Central memory CD4-positive, alpha-beta T cell (primary cell): ENCODE measurements at places on chromosomes 7 and 10.

GRCh38 chr7:71517940-71518699, 386.2 kb downstream of the GALNT17 start:
- DNase-seq, result no peak

- DNase-seq, result no peak
Observed at GRCh38 chr7:3453398-3453797, 152.3 kb downstream of the SDK1 start.

GRCh38 chr7:120813546-120814252, 44.2 kb downstream of the TSPAN12 start:
- no peak for DNase-seq

- DNase-seq, result no peak
Observed at GRCh38 chr10:34151481-34151880, 663.6 kb downstream of the PARD3 start.

- DNase-seq, result peak; percentile 28
Observed at GRCh38 chr7:148503900-148504487, 86.6 kb upstream of the C7orf33 start.

DNA sequence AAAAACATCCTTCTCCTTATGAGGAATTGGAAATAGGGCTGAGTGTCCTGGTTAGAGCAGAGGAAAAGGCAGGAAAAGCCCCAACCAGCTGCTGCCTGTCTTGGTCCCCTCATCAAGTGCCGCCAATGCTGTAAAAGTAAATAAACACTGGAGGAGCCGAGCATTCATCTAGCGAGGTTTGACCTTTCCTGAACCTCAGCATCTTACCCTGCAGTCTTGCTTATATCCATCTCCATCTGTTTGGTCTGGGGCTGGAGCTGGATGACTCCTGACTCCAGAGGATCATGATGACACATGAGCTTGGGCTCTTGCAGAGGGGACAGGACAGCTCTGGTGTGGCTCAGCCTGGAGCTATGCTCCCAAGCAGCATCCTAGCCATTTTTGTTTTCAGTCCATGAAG, 501.1 kb downstream of the TNS3 start:
- DNase-seq, result no peak

- no peak for DNase-seq
Observed at GRCh38 chr10:108521827-108522492, 1357.5 kb upstream of the SORCS1 start.

GRCh38 chr7:42461537-42461936, 224.5 kb upstream of the GLI3 start:
- no peak for DNase-seq

- no peak for DNase-seq
Observed at GRCh38 chr7:41139789-41140188, 563.1 kb downstream of the INHBA start.

GRCh38 chr7:262251-262572, 27.8 kb upstream of the FOXL3 start:
- no peak for DNase-seq

- DNase-seq, result peak; percentile 22
Observed at GRCh38 chr7:102434039-102434486, 688 bp downstream of the ORAI2 start.

- no peak for DNase-seq
Observed at GRCh38 chr10:718143-718700, 28.8 kb upstream of the DIP2C start.

DNA sequence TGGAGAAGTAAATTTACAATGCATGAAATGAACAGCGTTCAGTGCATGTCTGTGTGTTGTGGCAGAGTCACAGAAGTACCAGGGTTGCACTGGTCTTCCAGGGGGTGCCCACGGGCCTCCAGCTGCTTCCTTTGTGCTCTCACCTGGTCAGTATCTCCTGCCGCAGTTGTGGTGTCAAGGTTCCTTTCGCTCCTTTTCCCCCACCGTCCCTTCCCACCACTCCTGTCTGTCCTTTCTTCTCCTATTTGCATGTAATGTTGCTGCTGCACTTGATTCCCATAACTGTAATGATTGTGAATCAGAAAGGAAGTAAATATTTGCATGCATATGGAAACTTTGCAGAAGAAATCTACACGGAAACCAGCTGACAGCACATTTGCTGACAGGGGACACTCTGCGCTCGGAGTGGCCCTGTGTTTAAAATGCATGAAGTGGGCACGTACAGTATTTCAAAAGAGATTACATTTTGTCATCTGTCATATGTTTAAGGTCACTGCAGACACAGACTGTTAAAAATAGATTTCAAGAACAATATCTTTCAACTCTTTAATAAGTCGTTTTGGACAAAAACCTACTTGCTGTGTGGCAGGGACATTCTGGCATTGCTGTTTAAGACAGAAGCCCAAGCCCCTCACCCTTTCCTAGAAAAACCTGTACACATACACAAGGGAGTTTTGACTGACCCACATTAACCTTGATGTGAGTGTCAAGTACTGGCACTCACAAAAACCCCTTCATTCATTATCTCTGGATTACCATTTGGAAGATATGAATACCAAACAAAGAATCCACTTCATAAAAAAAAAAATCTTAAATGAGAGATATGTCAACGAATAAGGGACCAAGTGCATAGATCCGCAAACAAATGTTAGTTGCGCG, 336.7 kb upstream of the KLF6 start:
- DNase-seq, result no peak

DNA sequence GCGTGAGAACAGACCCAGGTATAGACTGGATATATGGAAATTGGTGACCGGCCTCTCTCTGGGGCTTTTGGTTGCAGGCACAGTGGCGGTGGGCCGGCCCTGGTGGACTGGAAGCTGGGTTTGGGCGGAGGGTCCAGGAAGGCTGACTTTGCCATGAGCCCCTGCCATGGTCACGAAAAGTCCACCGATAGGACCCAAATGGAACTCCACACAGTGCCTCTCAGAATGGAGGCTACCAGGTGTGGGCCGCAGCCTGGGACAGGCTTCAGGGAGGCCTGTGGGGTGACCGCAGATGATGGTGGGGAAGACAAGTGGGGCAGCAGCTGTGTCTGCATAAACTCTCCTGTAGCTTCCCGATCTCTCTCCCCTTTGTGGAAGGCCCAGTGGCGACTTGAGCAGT, 123.2 kb downstream of the DNAJB6 start:
- DNase-seq, result no peak

- DNase-seq, result no peak
Observed at GRCh38 chr10:3812141-3812540, 27.1 kb upstream of the KLF6 start.

- no peak for DNase-seq
Observed at GRCh38 chr7:40288827-40289226, 154.0 kb downstream of the SUGCT start.

DNA sequence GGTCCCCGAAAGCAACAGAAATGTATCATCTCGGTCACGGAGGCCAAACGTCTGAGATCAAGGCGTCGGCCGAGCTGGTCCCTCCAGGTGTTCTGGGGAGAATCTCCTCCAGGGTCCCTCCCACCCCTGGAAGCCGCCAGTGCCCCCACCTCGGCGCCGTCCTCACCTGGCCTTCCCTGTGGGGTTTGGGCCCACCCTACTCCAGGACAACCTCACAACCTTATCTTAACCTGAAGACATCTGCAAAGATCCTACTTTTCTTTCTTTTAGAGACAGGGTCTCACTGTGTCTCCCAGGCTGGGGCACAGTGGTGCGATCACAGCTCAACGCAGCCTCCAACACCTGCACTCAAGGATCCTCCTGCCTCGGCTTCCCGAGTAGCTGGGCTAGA, 33.4 kb downstream of the ADAP1 start:
- no peak for DNase-seq

- DNase-seq, result no peak
Observed at GRCh38 chr10:124211921-124212320, 118.5 kb upstream of the CHST15 start.

DNA sequence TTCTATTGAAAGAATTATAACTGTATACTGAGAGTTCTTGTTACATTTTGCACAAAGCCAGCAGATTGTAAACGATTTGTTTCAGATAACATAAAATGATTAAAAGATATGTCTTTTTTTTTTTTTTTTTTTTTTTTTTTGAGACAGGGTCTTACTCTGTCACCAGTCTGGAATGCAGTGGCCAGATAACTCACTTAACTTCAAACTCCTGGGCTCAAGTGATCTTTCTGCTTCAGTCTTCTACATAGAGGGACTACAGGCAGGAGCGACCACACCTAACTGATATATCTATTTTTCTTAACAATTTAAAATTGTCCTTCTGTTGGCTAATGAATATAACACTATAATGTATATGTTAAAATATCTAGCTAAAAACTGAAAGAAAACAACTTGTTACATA, 317.3 kb upstream of the CACNA2D1 start:
- DNase-seq, result no peak

DNA sequence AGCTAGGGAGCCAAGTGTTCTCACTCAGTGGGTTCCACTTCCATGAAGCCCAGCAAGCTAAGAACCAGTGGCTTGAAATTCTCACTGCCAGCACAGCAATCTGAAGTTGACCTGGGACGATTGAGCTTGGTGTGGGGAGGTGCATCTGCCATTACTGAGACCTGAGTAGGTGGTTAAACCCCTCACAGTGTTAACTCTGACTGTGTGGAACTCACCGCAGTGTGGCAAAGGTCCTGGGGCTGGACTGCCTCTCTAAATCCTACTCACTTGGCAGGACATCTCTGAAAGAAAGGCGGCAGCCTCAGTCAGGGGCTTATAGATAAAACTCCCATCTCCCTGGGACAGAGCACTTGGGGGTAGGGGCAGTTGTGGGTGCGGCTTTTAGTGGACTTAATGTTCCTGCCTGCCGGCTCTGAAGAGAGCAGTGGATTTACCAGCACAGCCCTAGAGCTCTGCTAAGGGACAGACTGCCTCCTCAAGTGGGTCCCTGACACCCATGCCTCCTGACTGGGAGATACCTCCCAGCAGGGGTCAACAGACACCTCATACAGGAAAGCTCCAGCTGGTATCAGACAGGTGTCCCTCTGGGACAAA, 143.1 kb downstream of the PDE1C start:
- DNase-seq, result no peak

GRCh38 chr7:116139007-116139406, 71.3 kb upstream of the TES start:
- no peak for DNase-seq
